ENCODE measurements at places on chromosomes 5 and 9. TPM values are rescaled to one million over a fixed set of nuclear protein-coding genes. Genes with fewer than 3 reads are reported as not detected.

RALGPS1 gene
- total RNA-seq: 3.3 TPM

APBA1 gene
- 0.05 TPM for total RNA-seq

PCDHGA9 gene
- total RNA-seq: 0.92 TPM

MELK gene
- 34.1 TPM for total RNA-seq

IL5 gene
- total RNA-seq: not detected

APBB3 gene
- 9.8 TPM for total RNA-seq

BASP1 gene
- 162 TPM for total RNA-seq

MAMDC2 gene
- not detected for total RNA-seq

TUBB4B gene
- 171 TPM for total RNA-seq

GFRA3 gene
- total RNA-seq: 0.05 TPM

SH3GL2 gene
- total RNA-seq: not detected

OR2K2 gene
- total RNA-seq: not detected

SPINK13 gene
- total RNA-seq: 2.8 TPM

RFESD gene
- total RNA-seq: 8.9 TPM

PCDHB9 gene
- 0.40 TPM for total RNA-seq

FKBP15 gene
- total RNA-seq: 15.7 TPM

LRRTM2 gene
- total RNA-seq: 0.07 TPM

GAS1 gene
- 5.0 TPM for total RNA-seq

JADE2 gene
- total RNA-seq: 8.9 TPM

RANBP3L gene
- 0.17 TPM for total RNA-seq

WHRN gene
- 7.2 TPM for total RNA-seq

RASEF gene
- 1.7 TPM for total RNA-seq

ADAM19 gene
- total RNA-seq: 7.7 TPM

KIF24 gene
- 2.5 TPM for total RNA-seq

ACTBL2 gene
- not detected for total RNA-seq

SEMA5A gene
- 4.7 TPM for total RNA-seq

FBP1 gene
- total RNA-seq: not detected

NTNG2 gene
- 0.07 TPM for total RNA-seq

GHR gene
- total RNA-seq: 0.47 TPM

FSTL4 gene
- 15.0 TPM for total RNA-seq

PCDHA13 gene
- total RNA-seq: 1.2 TPM

COL27A1 gene
- 1.2 TPM for total RNA-seq

PCDHA4 gene
- total RNA-seq: not detected

KYAT1 gene
- total RNA-seq: 11.7 TPM

SLCO4C1 gene
- total RNA-seq: 0.03 TPM

CAMK2A gene
- not detected for total RNA-seq

CKMT2 gene
- not detected for total RNA-seq

AHRR gene
- 3.7 TPM for total RNA-seq

SYK gene
- 0.02 TPM for total RNA-seq

Data from NCI-H460 (cell line).